Stimulated activated naive CD8-positive, alpha-beta T cell treated with anti-CD3 and anti-CD28 coated beads, Interleukin-15, Interleukin-2, amounts not matched to agents 100 U/mL and 50 U/mL, for 24 hours (primary cell): ENCODE measurements at places on chromosomes 4 and X.

GRCh38 chr4:112752510-112752909 is 115.6 kb downstream of the LARP7 start:
- DNase-seq: no peak

DNA sequence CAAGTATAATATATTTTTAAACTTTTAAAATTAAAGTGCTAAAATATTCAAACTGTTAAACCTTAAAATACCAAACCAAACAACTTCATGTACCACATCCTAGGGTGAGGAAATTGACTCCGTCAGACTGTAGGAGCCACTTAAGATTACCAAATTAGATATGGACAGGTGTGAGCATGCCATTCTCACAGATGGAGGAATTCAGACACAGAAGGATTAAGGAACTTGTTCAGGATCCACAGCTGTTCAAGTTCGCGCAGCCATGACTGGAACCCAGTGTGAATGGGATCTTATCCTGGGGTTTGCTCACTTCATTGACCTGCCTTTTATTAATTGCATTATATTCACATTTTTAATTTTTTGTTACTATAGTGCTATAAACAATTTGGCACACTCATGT is 224.9 kb upstream of the PCDH7 start:
- no peak for DNase-seq

DNA sequence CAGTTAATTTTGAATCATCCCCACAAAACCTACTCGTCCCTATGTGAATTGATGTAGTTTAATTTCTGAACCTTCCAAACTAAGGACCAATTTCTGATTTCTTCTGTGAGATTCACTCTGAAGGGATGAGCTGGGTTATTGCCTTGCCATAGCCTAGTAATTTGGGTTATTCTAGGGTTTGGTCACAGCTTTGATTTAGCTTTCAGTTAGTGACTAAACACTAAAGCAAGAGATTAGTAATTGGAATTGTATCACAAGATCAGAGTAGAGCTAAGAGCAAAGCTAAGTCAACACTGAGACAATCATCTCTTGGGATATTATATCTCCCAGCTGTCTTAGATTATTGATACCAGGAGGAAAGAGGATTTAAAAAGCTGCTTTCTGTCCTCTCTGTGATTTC is 588.0 kb downstream of the CCSER1 start:
- DNase-seq: no peak

DNA sequence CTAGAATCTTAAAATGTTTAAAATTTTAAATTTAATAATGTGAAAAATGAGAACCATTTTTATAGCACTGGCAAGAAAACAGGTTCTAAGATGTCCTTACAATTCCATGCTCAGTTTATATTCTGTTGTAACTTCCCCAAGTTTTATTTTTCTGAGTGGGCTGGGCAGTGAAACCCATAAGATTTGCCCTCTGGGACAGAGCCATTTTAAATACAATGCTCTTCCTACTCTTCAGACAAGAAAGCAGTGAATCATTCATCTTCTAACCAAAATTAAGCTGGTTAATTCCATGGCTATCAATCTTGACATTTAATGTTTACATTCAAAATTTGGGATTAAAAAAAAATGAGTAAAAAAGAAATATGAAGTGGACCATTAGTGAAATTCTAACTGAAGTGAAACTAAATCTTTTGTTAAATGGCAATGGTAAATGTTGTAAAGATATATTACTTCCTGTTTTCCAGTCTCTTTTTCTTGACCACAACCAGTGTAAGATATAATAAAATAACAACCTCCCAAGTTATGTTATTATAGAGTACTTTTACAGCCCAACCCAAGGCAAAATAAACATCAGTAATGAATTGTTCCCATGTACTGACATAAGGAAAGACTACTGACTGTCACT is 37.2 kb upstream of the PTPN13 start:
- no peak for DNase-seq

GRCh38 chrX:108313669-108314068 is 124.6 kb downstream of the COL4A6 start:
- DNase-seq: no peak

- no peak for DNase-seq
Measured at GRCh38 chrX:155874571-155875244, 6.4 kb upstream of the VAMP7 start.

GRCh38 chr4:108477527-108478108 is 142.8 kb upstream of the RPL34 start:
- DNase-seq: no peak

DNA sequence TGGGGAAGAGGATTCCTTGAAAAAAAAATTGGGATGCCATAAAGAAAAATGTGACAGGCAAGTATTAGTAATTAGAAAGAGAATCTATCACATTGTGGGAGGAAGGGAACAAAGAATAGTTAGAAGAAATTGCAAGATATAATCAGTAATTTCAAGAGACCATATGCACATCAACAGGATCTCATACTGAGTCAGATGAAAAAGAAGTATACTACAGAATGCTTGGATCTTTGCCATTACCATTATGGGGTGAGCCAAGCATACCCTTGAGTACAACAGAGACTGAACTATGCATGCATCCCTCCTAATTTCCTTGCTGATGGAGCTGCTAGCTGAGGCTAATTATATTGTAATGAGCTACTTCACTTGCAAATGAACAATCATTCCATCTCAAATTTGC is 287.6 kb downstream of the PAPSS1 start:
- DNase-seq: no peak

- DNase-seq: no peak
Measured at GRCh38 chr4:18077808-18078207, 56.3 kb upstream of the LCORL start.

- DNase-seq: no peak
Measured at GRCh38 chr4:77190053-77190452, 33.0 kb downstream of the CCNG2 start.

DNA sequence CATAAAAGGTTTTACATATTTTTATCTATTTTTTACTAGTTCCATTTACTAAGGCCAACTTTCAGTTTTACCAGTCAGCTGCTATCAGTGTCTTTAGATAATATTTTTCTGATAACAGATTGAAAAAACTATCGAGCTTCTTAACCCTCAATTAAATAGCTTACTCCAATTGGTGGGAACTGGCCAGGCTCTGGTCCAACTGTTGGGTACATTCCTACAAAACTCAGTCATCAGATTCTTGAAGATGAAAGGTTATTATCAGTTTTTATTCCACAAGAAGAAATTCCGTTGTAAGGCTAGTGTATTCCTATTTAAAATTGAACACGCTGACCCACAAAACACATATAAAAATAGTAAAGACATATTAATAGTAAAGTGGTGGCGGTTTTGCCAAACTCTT is 346.2 kb downstream of the MAPK10 start:
- no peak for DNase-seq

- no peak for DNase-seq
Measured at GRCh38 chr4:126530996-126531585, 1101.7 kb upstream of the INTU start.

DNA sequence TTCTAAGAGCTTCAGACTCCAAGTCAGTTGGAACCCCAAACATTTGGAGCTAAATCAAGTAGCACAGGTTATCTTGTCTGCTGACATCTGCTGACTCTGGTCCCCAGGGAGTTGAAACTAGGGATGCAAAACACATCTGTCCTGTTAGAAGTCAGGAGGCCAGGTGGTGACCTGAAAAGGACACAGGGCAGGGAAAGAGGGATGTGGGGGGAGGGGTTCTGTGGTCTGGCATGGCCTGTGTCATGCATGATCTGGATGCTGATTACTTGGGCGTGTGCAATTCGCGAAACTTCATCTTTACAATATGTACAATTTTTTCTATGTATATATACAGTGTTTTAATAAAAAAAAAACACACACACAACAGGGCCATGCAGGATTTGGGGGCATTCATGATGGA is 55.3 kb downstream of the FHDC1 start:
- DNase-seq: no peak

GRCh38 chr4:176137631-176138030 is 57.8 kb downstream of the SPATA4 start:
- no peak for DNase-seq

- DNase-seq: no peak
Measured at GRCh38 chrX:46257451-46257879, 287.8 kb downstream of the ZNF674 start.

DNA sequence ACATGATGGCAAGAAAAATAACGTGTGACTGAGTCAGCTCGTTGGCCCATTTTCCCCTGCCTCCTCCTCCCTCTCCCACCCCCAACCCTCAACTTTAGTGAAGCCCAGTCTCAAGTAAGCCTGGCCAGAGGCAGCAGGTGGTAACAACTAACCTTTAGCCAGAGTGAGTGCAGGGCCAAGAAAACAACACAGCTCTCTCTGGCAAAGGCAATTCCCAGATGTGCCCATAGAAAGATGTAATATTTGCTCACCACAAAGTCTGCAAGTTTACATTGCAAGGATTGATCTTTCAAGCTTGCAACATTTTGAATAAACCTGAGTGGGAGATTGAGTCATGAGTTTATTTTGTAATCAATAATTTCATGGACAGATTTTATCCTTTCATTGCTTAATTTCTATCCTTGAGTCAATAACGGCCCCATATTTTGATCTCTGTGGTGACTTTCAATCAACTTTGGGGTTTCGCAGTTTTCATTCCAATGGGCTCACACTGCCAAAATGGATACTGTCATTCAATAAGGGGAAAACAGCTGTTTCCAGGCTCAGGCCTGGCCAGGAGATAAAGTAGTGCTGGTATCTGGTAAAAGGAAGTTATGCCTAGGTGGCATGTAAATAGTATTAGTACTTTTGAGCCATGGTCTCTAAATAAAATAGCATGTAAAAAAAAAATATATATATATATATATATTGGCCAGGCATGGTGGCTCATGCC is 130.7 kb upstream of the TMEM164 start:
- no peak for DNase-seq

DNA sequence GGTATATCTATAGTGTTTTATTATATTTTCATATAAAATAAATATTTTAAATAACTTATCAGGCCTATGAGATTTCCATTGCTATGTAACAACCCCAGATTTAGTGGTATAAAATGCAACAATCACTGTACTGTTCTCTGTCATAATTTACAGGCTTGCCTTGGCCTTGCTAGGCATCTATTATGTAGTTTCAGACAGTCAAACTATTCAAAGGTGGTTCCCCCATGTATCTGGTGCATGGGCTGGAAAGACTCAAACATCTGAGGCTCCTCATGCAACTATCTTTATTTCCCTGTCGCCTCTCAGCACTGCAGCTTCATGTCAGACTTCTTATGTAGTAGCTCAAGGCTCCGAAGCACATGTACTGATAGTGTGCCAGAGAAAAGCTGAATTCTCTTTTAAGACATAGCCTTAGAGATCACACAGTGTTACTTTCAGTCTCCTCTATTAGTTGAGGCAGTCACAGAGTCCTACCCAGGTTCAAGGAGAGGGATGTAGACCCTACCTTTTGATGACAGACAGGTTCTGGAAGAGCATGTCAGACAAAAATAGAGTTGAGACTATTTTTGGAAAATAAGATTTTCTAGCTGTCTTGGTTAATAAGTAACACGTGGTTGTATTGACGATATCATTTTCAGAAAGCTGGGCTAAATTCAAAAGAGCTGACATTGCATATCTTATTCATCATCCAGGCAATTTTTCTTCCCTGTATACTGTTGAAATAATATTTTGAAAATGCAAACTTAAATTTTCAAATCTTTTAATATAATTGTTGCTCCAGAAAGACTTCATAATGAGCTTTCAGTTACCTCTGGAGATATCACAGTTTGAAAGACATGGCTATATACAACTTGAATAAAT is 19.4 kb downstream of the MTTP start:
- DNase-seq: no peak

GRCh38 chr4:166482758-166483157 is 609.7 kb downstream of the TLL1 start:
- no peak for DNase-seq

DNA sequence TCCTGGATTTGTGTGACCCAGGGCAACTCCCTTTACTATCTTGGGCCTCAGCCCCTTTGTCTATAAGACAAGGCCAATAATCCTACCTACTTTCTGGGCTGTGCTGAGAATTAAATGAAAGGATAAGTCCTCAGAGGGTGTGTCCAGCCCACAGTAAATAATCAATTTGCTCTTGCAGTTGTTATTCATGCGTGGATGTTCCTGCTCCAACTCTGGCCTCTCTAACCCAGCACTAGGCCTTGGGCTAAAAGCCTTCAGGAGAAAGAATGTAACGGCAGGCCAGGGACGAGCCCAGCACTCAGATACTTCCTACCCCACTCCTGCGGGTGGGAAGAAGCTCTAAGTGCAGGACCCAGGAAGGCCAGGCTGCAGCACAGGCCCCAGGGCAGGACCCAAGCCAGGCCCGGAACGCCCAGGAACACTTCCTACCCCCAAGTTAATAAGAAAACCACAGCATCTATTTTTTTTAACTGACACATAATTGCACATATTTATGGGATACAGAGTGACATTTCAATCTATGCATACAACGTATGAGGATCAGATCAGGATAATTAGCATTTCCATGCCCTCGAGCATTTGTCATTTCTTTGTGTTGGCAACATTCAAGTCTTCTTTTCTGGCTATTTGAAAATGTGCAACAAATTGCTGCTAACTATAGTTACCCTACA is 179.6 kb upstream of the RBPJ start:
- DNase-seq: no peak

DNA sequence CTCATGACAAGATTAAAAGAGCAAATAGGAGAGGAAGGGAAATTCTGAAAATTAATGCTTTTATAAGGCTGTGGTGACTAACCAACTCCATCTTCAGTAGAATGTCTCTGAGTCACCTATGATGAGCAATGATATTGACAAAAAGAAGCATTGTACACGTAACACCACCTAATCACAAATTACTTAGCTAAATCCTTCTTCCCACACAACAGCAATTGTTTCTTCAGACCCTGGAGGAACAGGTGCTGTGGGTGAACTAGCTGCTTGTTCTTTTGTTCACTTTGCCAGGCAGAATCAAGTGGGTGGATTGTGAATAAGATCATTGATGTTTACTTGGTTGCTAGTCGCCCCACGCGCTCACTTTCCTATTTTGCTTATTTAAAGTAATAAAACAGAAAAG is 315.5 kb downstream of the CAMK2D start:
- DNase-seq: no peak

GRCh38 chr4:141746026-141746425 is 109.6 kb downstream of the IL15 start:
- no peak for DNase-seq

DNA sequence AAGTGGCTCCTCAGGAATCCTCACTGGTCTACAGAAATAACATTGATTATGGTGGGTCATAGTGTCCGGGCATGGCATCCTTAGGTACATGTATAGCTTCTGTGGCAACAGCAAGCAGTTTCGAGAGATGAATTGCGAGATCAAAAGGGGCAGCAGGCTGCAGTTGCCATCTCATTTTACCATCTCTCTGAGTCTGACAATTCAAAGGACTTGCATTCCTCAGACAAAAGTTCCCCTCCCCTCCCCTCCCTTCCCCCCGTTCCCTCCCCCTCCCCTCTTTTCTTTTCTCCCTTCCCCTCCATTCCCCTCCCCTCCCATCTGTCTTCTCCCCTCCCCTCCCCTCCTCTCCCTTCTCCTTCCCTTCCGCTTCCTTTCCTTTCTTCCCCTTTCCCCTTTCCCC is 70.2 kb downstream of the MTNR1A start:
- no peak for DNase-seq
